Skeletal muscle tissue (tissue), 5 donors: ENCODE measurements at places on chromosomes 2 and 18. TPM values are rescaled to one million over a fixed set of nuclear protein-coding genes. Genes with fewer than 3 reads are reported as not detected.

GKN2 gene
- not detected for total RNA-seq

HMSD gene
- total RNA-seq = not detected

WNT6 gene
- not detected for total RNA-seq

ALLC gene
- not detected for total RNA-seq

POTEI gene
- under 0.01 TPM for total RNA-seq

TLX2 gene
- total RNA-seq = not detected
